Tibial nerve (tissue), 4 donors: ENCODE measurements at places on chromosomes 16 and 17. TPM values are rescaled to one million over a fixed set of nuclear protein-coding genes. Genes with fewer than 3 reads are reported as not detected.

DNA sequence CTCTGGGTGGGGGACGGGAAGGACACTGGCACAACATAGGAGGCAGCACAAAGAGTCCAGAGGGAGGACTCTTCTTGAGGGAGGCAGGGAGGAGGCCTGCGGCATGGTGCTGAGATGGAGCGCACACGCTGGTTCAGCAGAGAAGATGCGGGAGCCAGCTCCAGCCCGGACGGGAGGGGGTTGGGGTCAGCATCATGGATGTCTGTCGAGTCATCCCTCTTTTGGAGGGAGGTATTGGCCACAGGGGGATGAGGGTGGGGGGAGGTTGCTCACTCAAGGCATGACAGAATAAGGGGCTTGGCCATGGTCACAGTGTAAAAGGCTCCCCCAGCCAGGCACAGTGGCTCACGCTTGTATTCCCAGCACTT is 19.3 kb downstream of the DCAKD start:
- no peak for DNase-seq

- no peak for DNase-seq
These were observed 40.5 kb downstream of the USP7 start for GRCh38 chr16:8923199-8923598.

GRCh38 chr16:5678371-5678770 is 580.8 kb upstream of the EEF2KMT start:
- DNase-seq: no peak

- DNase-seq: no peak
These were observed 17.3 kb downstream of the GRB7 start for GRCh38 chr17:39754958-39755553.

DNA sequence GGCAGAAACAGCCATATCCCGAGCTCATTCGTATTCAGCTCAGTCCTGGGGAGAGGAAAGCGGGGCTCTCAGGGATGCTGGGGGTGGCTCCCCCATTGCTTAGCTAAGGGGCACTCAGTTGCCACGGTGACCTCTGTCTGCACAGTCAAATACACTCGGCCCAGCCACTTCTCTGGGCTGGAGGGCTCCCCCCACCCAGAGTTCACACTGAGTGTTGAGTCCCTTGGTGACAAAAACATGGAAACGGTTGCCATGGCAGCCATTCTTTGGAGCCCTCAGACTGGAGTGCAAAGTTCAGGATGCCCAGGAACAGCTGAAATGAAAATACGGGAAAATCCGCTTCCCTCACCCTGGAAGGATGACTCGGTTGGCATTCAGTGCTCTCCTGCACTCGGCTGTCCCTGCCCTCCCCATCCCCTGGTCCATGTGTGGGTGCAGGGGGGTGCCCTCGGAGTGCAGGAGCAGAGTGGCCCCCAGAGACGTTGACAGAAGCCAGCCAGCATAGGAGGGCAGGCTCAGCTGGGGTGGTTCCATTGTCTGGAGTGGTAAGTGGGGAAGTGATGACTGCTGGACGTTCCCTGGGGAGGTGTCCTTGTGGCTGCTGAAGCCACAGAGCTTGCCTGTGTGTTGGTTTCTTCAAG is 216.5 kb downstream of the NTN1 start:
- no peak for DNase-seq

- DNase-seq: no peak
These were observed 43.6 kb downstream of the SMG6 start for GRCh38 chr17:2259769-2260536.

The KATNIP gene
- total RNA-seq: 37.3 TPM

The CMTM1 gene
- 2.1 TPM for total RNA-seq
